ENCODE measurements at places on chromosomes 6 and 20. TPM values are rescaled to one million over a fixed set of nuclear protein-coding genes. Genes with fewer than 3 reads are reported as not detected.
A peak's percentile ranks its signal among the peaks of the same experiment; 100 is the strongest.

DNA sequence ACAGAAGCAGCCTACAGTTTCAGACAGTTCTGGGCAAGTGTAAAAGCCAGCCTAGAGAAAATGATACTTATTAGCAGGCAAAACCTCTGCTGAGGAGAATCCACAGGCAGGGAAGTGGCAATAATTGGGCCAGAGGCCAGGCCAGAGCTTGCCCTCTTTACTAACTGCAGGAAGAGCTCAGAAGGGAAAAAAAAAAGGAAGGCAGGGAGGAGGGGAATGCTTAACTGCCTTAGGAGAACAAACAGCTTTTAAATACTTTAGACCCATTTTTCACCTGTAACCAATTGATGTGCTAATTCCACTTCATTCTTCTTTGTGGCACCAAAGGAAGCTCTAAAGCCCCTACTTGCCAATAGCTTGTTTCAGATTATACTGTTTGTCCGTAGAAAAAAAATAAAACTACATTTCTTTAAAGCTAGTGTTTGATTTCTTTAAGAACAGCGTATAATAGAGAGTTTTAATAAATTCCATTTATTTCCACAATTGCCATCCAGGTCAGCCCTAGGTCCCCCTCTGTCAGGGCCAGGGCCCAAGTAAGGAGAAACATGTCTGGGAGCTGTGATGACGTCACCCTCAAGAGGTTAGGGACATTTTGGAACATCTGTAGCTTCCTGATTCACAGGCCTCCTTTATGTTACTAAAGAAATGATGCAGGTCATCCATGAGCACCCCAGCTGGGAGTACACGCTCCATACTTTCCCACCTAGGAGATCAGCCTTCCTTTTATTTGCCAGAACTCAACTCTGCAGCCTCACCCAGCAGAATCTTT lies 384.3 kb downstream of the CDC5L start:
- H3K27ac ChIP-seq = no peak overlapping the region
- H3K4me1 ChIP-seq = no peaks in the 10 kb centered on the region
- DNase-seq = no peak
- H3K4me3 ChIP-seq = no peak overlapping the region

DNA sequence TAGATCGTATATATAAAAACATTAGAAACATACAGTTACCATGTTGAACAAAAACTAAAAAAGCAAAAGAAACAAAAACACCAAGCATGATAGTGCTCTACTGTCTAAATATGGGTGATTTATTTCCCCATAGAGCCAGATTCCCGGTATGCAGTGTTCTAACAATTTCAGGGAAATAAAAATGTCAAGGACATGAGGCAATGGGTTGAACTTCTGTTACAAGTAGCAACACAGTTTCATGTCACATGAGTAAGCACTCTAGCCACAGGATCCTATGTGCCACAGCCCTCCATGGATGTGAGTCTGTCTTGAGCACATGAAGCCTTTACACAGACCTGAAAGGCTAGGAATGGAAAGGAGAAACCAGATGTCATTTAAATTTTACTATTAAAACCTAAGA lies 96.0 kb downstream of the MAP3K5 start:
- H3K4me1 ChIP-seq = no peaks in the 10 kb centered on the region
- no peak overlapping the region for H3K27ac ChIP-seq
- no peak for DNase-seq
- H3K27me3 ChIP-seq = no peaks in the 10 kb centered on the region
- no peaks in the 10 kb centered on the region for H3K36me3 ChIP-seq

DNA sequence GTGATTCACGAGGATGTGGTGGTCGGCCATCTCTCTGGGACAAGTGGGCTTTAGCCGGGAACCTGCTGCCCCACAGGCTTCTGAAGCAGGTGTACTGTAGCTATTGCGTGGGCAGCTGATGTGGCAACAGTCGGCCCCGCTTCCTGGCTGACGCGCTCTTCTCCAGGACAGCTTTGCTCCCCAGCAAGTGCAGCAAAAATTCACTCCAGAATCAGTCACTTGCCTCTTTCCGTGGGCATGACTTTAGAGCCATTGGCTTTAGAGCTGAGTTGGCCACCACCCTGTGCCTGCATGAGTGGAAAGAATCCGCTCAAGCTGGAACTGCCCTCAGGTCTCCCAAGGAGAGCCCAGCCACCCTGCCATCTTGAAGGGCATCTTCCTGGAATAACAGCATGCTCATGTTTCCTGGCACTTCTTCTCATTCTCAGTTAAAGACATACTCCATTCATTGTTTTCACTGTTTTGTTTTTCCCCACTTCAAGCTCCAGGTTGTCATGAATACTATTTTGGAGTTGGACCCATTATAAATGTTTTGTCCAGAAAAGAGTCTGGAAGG lies 178.3 kb downstream of the ZDHHC14 start:
- H3K4me1 ChIP-seq = no peaks in the 10 kb centered on the region
- H3K27me3 ChIP-seq = no peaks in the 10 kb centered on the region
- no peak for DNase-seq
- no peak overlapping the region for H3K27ac ChIP-seq
- no peak overlapping the region for H3K4me3 ChIP-seq
- no peaks in the 10 kb centered on the region for H3K36me3 ChIP-seq

Gene MAK
- not detected for total RNA-seq

DNA sequence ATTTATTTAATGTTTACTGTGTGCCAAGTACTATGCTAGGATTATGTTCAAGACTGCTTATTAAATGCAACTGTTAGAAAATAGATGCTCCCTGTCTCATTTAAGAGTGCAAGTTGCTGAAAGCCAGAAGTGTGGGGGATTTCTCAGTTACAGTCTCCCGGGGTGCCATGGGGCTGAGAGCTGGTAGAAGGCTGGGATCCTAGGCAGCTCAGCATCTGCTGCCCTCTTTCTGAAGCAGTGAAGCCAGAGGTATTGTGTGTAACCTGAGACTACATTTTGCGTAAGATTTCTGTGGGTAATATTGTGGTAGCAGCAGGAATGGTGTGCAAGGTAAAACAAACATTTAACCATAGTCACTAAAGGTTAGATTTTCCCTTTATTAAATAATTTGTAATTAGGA lies 120.6 kb downstream of the AKAP7 start:
- no peaks in the 10 kb centered on the region for H3K36me3 ChIP-seq
- no peak for DNase-seq
- no peak overlapping the region for H3K27ac ChIP-seq
- H3K4me1 ChIP-seq = peaks cover 16% of the 10 kb centered on the region
- H3K4me3 ChIP-seq = no peak overlapping the region
- no peaks in the 10 kb centered on the region for H3K27me3 ChIP-seq

Gene KCNK5
- total RNA-seq = 2.0 TPM

Gene TMEM14C
- total RNA-seq = 123 TPM

- H3K27me3 ChIP-seq = no peaks in the 10 kb centered on the region
- H3K4me3 ChIP-seq = no peak overlapping the region
- no peaks in the 10 kb centered on the region for H3K36me3 ChIP-seq
Measured at GRCh38 chr6:150620244-150620643, 20.6 kb downstream of the PLEKHG1 start.

- H3K27ac ChIP-seq = no peak overlapping the region
- no peaks in the 10 kb centered on the region for H3K27me3 ChIP-seq
- peak; percentile 83 for DNase-seq
- H3K4me1 ChIP-seq = no peaks in the 10 kb centered on the region
Measured at GRCh38 chr20:49541733-49542513, 26.0 kb downstream of the PTGIS start.

Gene ACSS1
- total RNA-seq = 25.6 TPM

- H3K4me3 ChIP-seq = no peak overlapping the region
- no peak overlapping the region for H3K27ac ChIP-seq
- no peaks in the 10 kb centered on the region for H3K27me3 ChIP-seq
- DNase-seq = no peak
- no peaks in the 10 kb centered on the region for H3K4me1 ChIP-seq
Measured at GRCh38 chr20:47198254-47198671, 158.2 kb downstream of the ZMYND8 start.

DNA sequence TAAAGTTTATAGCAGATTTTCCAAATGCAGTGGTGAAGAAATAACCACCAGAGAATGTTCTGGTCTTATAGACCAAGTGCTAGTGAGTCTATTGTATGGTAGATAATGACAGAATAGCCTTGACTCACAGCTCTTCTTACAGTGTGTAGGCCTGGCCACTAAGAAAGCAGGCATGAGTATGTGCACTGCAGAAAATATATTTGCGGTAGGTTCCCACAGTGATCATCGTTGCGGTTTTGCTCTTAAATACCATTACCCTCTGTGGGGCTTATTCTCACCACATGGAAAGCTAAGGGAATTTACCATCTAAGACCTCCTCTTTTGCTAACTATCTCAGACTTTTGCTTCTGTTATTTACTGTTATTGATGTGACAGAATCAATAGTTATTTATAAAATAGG lies 212.3 kb upstream of the SYNDIG1 start:
- no peak for DNase-seq
- H3K4me1 ChIP-seq = no peaks in the 10 kb centered on the region

Gene BCAS1
- total RNA-seq = not detected

- no peak overlapping the region for H3K27ac ChIP-seq
- no peaks in the 10 kb centered on the region for H3K36me3 ChIP-seq
- no peak overlapping the region for H3K4me3 ChIP-seq
- peaks cover 8% of the 10 kb centered on the region for H3K4me1 ChIP-seq
Measured at GRCh38 chr20:57289391-57290177, 23.1 kb upstream of the BMP7 start.

DNA sequence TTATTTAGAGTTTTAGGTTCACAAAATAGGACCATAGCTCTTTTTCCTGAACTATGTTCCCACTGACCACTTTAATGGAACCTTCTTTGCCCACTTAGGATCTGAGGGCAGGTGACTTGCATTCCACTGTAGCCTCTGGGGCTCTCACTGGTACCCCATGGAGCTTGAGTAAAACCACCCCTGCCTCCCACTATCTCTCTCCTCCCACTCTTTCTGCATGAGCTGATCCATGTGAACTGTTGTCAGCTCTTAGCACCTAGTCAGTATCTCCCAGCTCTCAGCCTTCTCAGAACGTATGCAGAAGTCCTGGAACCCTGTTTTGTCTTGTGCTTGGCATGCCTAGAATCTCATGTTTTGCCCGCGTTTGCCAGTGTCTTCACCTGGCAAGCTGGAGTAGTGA lies 200.6 kb upstream of the SNX9 start:
- no peaks in the 10 kb centered on the region for H3K27me3 ChIP-seq
- no peak for DNase-seq
- H3K4me1 ChIP-seq = no peaks in the 10 kb centered on the region
- no peak overlapping the region for H3K4me3 ChIP-seq

Gene RAMACL
- total RNA-seq = 0.52 TPM

DNA sequence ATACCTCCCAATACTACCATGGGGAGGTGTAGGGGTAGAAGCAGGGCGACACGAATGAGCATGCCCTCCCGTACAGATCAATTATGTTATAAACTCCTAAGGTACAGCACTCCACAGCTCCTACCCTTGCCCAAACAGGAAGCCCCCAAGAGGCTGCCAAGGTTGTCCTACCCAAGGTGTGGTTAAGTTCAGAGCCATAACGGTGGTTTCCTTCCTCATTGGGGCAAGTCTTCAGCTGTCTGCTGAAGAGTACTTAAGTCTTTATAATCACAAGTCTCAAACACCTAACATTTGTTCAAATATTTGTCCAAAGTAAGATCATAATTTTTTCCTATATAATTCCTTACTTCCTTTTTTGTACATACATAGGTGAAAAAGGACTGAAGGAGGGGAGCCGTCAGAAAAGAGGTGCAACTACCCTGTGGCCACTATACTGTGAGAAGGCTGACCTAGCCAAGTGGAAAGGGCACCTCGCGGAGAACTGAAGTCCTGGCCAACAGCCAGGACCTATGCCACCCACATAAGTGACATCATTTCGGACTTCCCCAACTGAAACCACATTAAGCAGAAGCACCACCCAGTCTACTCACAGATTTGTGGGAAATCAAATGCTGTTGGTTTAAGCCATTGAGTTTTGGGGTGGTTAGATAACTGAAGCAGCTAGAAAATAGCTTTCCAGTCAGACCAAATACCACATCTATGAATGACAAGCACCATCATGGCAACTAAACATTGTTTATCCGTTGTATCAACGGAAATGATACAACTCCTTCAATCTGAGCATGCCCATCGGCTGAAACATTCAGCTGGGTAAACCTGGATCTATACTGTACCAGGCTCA lies 2.9 kb upstream of the RAB22A start:
- H3K36me3 ChIP-seq = no peaks in the 10 kb centered on the region
- H3K27ac ChIP-seq = no peak overlapping the region

GRCh38 chr20:39800111-39800510 lies 838.0 kb downstream of the DHX35 start:
- H3K4me1 ChIP-seq = peaks cover 7% of the 10 kb centered on the region
- DNase-seq = no peak
- H3K36me3 ChIP-seq = no peaks in the 10 kb centered on the region
- H3K4me3 ChIP-seq = no peak overlapping the region
- H3K27ac ChIP-seq = no peak overlapping the region
